Activated T-cell treated with anti-CD3 and anti-CD28 coated beads, Interleukin-2, amount 50 U/mL, for 4 hours (primary cell): ENCODE measurements at places on chromosomes 16 and 17. TPM values are rescaled to one million over a fixed set of nuclear protein-coding genes. Genes with fewer than 3 reads are reported as not detected.

The PRAC1 gene
- not detected for total RNA-seq

GRCh38 chr17:917391-917811 lies 62.2 kb downstream of the NXN start:
- no peak for DNase-seq

DNA sequence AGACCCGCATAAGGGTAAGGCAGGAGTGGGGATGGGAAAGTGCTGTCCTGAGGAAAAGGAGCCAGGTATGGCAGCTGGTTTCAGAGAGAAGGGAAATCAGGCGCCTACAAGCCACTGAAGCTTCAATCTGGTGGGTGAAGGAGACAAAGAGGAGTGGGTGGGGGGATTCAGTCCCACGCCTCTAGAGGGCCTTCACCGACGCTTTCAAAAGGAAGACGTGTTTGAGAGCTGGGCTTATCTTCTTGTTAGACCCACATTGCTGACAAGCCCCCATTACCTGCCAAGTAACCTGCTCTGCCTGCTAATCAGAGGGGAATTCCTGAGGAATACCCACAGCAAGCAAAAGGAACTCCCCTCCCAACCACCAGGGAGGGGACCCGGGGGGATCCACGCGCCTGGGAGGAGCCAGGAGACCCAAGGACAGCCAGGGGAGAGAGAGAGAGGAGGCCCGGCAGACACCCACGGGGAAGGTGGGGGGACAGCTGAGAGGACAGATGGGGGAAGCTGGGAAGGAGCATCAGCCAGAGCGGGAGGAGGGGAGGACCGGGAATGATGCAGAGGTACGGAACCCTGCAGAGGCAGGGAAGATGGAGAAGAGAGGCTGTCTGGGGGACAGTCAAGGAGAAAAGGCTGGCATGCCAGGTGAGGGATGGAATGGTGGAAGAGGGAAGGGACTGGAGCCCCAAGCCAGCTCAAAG lies 1.0 kb downstream of the MTMR4 start:
- peak; percentile 7 for DNase-seq

The CCL17 gene
- 26.2 TPM for total RNA-seq

DNA sequence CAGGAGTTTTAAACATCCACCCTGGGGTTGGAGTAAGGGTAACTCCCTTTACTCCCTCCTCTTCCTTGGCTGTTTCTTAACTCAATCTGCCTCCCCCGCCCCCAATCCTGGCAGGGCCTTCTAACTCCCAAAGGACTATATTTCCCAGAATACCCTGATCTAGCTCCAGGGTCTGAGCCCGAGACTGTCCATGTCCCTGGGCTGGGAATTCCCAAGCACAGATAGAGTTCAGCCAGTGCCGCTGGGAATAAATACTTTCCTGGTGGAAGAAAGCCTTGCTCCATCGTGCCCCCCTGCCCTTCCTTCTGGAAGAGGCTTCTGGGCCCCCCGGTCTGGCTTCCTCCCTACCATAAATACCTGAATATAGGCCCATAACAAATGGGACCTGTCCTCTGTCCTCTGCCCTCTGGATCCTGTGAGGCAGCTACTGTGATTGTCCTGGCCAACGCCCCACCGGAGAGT lies 10.2 kb downstream of the BAHCC1 start:
- no peak for DNase-seq

- DNase-seq, result no peak
Observed at GRCh38 chr16:89385712-89386111, 104.6 kb downstream of the ANKRD11 start.

- DNase-seq, result no peak
Observed at GRCh38 chr16:2335286-2335895, 5.1 kb downstream of the ABCA3 start.

DNA sequence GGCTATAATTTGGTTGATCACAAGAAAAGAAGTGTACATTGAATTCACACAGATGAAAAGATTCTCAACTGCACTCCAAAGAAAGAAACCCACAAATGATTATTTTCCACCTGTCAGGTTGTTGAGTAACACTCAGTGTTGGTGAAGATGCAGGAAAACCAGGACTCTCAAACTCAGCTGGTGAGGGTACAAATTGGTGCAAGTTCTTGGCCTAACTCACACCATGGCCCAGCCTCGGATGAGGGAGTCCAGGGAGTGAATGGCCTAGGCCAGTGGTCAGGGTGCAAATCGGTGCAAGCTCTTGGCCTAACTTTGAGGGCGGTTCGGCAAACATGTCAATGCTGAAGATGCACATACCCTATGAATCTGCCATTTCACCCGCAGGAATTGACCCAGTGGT lies 8.6 kb downstream of the SCNN1B start:
- no peak for DNase-seq

GRCh38 chr17:20944014-20944865 lies 98.6 kb downstream of the USP22 start:
- DNase-seq, result no peak

DNA sequence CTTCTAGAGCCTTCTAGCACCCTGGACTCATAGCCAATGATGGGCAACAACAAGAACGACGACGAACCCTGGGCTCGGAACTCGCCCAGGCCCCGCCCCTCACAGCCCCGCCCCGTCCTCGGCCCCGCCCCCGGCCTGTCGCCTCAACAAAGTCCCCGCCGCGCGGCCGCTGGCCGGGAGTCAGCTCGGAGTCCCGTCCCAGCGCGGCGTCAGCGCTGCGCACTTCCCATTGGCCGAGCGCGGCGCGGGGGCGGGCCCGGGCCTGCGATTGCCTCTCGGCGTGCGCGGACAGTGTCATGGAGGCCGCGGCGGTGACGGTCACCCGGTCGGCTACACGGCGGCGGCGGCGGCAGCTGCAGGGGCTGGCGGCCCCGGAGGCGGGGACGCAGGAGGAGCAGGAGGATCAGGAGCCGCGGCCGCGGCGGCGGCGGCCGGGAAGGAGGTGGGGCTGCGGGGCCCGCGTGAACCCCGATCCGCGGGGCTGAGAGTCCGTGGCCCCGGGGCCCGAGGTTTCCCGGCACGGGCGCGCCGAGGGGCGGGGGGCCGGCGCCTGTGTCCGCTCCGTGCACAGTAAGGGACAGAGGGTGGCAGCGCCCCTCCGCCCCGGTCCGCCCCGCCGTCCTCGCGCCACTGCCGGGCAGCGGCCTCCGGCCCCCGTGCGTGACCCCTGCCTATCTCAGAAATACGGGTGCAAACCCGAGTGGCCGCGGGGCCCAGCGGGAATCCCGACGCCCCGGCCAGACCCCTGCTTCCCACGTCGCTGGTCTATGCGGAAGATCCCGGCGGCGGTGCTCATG lies at the start of gene ENGASE:
Gene ENGASE, plus strand, starts transcription at position 176 of the 797 bp plus-strand sequence. Its CDS starts 121 bp downstream, at position 297.
- peak; percentile 84 for DNase-seq

DNA sequence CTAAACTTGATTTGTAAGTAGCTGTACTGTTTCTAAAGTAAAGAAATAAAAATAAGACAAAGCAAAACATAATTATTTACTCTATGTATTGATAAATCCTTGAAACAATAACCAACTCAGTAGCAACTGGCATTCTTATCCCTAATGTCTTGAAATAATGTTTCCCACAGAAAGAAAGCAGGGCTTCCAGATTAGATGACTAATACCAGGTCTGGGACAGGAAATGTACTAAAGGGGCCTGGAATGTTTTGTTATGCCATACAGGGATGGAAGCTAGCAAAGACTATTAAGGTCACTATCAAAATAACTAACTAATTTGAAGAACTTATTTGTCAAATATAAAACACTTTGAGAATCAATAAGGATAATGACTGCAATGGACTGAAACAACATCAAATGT lies 82.1 kb downstream of the CFDP1 start:
- DNase-seq, result no peak

DNA sequence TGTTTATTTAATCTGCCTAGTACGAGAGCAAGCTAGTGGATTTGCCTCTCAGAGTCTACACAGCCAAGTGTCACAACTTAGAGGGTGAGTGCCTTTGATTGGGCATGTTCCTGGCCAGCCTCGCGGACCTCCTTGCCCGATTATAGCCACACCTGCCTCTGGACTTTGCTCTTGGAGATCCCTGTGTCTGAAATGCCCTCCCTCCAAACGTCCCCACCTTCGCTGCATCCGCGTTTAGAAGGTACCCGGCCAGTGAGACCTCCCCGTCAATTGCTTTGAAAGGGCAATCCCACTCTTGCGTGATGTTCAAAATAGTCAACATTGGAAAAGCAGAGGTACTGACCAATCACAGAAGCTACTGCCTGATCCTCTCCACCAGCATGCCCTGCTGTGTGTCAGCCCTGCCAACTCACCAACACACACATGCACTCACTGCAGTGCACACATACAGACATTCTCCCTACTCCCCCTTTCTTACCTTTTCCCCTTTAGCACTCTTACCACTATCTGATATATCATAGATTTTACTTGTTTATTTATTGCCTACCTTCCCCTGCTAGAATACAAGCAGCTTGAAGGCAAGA lies 6.5 kb upstream of the SDK2 start:
- DNase-seq, result no peak

The TVP23B gene
- 36.2 TPM for total RNA-seq

DNA sequence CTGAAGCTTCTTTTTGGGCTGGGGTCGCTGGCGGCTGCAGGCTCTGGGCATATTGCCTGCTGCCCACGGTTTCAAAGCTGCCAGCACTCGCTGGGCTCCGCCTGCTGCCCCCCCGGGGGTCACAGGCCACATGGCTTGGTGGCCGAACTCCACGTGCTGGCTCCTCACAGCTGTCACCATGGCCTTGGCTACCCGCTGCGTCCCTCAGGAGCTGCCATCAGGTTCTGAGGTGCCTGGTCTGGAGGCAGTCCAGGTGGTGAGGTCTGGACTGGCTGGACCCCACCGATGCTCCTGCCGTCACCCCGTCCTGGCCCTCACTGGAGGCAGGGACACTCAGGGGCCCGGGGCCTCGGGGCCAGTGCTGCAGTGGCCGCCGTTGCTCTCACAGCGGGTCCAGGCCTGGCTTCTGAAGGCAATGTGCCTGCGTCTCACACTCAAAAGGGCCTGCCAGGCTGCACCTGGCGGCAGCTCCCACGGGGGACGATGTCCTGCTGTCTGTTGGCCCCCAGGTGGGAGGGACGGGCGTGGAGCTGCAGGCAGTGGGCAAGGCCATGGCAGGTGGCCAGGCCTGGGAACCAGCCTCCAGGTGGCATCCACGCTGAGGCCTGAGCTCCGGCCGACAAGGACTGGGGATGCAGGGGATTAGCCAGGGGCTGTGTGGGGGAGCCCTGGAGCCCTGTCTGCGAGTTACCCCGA lies 13.3 kb downstream of the CAPN15 start:
- DNase-seq, result no peak

- no peak for DNase-seq
Observed at GRCh38 chr16:54430491-54431030, 144.0 kb upstream of the IRX3 start.

The TNFSF13 gene
- 1.3 TPM for total RNA-seq

The KRTAP2-3 gene
- not detected for total RNA-seq

The VTN gene
- 1.1 TPM for total RNA-seq

GRCh38 chr17:44465897-44466296 lies 37.3 kb downstream of the GPATCH8 start:
- no peak for DNase-seq

The KRTAP4-1 gene
- not detected for total RNA-seq

GRCh38 chr17:78524870-78525510 lies 52.2 kb downstream of the DNAH17 start:
- DNase-seq, result no peak
